ENCODE measurements at places on chromosomes 7 and 10.
A peak's percentile ranks its signal among the peaks of the same experiment; 100 is the strongest.

DNA sequence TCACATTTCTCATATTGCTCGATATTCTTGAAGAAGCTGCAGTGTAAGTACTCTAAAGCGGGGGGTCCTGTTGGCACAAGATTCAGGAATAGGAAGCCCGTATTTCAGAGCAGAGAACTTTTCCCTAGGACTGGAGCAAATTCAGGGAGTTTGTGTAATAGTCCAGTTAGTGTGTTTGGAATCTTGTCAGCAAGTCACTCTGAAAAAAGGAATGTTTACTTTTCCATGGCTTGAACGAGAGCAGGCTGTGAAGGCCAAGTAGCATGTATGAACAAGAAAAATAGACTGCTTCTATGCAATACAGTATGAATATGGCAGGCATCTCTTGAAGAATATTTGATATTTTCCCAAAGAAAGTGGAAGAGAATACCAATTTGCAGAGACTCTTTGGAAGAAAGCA lies 39.8 kb downstream of the CDC123 start:
- DNase-seq: no peak

- no peak for DNase-seq
These were observed 25.2 kb downstream of the NUP42 start for GRCh38 chr7:23207021-23207420.

DNA sequence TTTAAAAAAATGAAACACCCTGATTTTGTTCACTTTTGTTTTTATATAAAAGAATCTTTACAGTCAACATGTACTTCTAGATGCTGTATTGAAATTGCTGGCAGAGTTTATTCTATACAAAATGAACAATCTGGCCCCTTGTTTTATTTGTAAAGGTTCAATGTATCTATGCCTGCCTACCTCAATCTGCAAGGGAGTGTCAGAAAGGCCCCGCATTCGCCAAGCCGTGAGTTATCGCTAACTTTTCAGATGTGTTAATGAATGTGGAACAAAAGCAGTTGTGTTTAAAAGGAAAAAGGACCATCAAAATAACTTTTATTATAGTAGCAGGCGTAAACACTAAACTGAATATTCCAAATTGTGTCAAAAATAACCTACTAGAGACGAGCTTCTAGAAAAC lies 14.6 kb downstream of the LUC7L2 start:
- DNase-seq: no peak

DNA sequence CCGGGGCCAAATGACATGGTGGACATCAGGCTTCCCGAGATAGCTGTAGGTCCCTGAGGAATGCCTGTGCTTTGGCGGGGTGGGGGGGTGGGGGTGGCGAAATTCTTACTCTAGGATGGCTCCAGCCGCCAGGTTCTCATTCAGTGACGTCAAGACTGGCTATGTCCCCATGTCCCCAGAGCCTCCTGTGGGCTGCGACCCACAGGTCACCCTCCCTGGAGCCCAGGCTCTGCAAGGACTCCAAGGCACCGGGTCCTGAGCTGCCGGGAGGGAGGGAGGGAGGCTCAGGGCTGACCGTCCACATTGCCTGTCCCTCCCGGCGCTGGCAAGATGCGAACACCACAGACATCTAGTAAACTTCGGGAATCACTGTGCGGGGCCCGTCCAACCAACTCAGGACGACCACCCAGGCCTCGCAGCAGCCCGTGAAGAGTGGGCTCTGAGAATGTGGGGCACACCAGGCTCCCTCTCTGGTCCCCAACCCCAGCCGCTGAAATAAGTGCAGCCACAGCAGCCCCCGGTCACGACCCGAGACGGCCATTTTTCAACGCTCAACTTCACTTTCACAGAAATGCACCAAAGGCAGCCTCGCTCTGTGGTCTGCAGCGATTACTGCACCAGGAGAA lies 12.6 kb downstream of the GPR146 start:
- DNase-seq: no peak

DNA sequence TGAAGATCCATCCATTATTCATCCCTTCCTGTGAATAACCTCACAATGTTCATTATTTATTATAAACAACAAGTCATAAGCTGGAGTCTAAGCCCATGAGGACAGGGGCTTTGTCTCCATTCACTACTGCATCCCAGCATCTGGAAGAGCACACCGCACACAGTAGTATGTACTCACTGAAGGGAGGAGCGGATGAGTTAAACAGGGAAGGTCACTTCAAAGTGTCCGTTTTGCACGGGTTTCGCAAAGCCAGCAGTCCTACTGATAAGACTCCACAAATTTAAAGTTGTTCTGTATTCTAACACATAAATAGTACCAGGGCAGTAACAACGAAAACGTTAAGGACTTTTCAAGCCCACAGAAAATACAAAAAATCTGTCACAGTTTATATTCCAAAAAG lies 167.9 kb downstream of the PARD3 start:
- DNase-seq: no peak

GRCh38 chr10:36177071-36177470 lies 535.0 kb upstream of the FZD8 start:
- no peak for DNase-seq

- no peak for DNase-seq
These were observed 72.0 kb upstream of the TES start for GRCh38 chr7:116138202-116138801.

- no peak for DNase-seq
These were observed 123.8 kb upstream of the RET start for GRCh38 chr10:42952931-42953683.

- DNase-seq: no peak
These were observed 56.9 kb upstream of the AOAH start for GRCh38 chr7:36781011-36781738.

GRCh38 chr10:28680358-28680752 lies 3.0 kb downstream of the BAMBI start:
- no peak for DNase-seq

GRCh38 chr7:95405800-95406199 lies 9.6 kb upstream of the PON3 start:
- DNase-seq: no peak

- no peak for DNase-seq
These were observed 87.4 kb downstream of the CHST15 start for GRCh38 chr10:124005991-124006392.

DNA sequence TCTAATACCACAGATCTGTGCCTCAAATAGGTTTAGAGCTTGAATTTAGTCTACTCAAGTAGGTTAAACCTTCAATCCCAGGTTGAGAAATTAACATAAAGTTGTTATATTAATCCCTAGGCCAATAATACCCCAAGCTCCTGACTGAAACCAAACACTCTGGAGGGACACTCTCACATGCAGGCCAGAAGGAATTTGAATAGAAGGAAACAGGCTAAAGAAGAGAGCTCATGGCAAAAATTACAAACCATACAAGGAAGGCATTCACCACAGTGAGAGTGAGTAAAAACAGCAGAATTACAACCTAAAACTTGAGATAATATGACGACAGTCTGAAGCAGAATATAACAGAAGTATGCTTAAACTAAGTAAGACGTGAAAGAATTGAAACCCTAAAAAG lies 76.1 kb upstream of the PDK4 start:
- no peak for DNase-seq

- DNase-seq: no peak
These were observed 78.7 kb upstream of the CXCL12 start for GRCh38 chr10:44463511-44464121.

- no peak for DNase-seq
These were observed 2.4 kb upstream of the ARID5B start for GRCh38 chr10:61899069-61899531.

GRCh38 chr10:101236376-101237080 lies 7.3 kb upstream of the LBX1 start:
- DNase-seq: no peak

DNA sequence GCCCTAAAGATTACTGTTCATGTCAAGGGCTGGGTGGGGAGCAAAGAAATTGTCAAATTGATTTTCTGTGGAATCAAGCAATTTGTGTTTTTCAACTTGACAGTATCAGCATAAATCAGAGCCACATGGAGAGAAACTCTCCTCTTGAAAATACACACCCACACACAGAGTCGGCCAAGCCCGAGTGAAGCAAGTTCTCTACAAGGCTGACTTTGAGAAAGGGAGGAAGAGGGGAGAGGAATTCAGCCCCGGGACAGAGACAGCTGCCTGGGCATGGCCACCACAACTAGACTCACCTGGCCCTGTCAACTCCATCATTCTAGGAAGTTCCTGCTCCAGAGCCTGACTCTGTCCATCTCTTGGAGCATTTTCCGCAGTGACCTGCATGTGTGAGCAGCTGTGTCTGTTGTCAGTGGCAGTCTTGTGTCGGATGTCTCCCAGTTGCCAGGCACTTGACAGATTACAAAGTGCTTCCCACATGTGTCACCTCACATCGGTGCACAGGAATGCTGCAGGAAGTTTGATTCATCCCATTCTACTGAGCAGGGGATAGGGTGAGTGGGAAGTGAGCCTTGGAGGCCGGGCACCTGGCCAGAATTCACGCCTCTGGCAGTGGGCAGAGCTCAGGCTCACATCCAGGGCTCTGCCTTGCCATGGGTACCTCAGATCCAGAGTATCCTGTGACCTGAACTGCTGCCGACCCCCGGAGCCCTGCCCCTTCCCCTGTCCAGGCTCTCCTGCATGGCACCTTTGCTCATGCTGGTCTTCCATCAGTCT lies 37.9 kb downstream of the ADAM12 start:
- DNase-seq: no peak

- DNase-seq: no peak
These were observed 57.9 kb upstream of the SYPL1 start for GRCh38 chr7:106169821-106170610.

DNA sequence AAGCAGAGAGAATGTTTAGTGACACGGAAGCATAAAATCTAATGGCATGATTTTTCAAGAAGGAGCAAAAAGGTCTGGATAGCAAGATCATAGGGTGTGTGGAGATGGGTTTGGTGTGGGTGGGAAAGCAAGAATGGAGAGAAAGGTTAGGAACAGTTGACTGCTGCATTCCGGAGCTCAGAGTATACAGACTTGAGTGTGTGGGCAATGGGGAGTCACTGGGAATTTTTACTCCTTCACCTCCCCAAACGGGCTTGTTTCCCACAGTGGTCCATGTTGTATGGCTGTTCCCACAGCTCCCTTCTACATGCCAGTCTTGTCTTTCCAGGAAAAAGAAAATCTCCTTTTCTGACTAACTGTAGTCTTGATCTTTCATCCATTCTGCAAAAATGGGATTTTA lies 122.1 kb downstream of the CDK6 start:
- no peak for DNase-seq

DNA sequence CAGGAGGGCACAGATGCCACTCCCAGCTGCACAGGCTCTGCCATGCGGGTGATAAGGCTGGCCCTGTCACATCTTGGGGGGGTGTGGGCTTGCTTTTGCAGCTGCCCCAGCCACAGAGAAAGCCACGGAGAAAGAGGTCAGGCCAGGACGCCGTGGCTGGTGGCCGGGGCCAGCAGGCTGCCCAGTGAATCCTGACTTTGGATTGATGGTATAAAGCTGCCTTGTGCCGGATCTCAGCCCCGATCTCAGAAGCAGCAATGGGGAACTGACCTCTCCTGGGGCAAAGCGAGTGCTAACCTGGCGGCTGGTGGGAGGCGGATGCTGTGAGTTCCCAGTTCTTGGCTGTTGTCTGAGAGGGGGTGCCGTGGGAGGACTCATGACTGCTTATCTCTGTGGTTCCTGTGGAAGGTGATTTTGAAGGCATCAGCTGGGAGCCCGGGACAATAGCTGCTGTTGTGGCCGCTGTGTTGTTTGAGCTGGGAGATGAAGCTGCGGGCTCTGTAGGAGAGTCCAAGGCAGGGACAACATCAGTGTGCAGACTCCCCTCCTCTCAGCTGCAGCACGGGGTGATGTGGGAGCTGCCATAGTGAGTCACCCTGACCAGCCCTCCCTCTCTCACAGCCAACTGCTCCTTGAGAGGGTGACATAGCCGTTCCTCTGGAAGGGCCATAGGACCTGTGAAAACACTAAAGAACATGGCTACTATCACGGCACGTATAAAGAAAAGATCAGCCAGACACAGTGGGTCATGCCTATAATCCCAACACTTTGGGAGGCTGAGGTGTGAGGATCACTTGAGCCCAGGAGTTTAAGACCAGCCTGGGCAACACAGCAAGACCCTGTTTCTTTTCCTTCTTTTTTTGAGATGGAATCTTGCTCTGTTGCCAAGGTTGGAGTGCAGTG lies 17.0 kb downstream of the IL15RA start:
- DNase-seq: no peak

DNA sequence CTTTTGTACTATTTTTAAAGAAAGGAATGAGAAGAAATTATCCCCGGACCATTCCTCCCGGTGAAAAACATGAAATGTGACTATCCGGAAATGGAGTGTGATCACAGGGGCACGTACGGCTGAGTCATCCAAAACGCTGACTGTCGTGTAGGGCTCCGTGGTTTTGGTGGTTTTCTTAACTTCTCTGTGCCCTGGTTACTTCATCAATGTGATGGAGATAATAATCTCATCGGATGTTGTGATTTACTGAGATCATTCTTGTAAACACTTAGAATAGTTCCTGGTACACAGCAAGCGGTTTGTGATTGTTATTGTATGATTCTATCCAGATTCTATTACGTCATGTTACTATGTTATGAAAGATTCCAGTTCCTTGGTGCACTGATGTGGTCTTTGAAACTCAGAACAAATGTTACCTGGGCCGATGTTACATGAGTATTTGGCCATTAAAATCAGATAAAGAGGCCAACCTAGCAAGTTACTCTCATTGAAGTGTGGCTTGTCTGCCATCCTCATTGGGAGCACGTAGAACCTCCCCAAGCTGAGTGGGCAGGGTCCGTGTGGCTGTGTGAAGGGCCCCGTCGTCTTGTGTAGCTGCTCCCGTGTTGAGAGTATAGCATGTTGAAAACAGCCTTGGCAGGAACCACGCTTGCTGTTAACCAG lies 99.5 kb downstream of the CAMK1D start:
- peak; percentile 66 for DNase-seq

DNA sequence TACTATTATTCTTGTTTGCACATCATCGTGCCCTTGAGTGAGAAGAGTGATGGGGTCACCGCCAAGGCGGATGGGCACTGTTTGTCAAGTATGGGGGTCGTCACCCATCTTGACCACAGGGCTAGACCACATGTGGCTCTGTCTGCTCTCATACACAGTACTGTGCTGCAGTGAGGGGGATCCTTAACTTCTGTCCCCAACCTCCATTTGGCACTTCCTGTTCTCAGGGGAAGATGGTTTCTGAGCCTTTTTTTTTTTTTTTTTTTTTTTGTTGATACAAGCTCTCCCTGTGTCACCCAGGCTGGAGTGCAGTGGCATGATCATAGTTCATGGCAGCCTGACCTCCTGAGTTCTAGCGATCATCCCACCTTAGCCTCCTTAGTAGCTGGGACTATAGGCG lies 13.6 kb downstream of the WBP1L start:
- no peak for DNase-seq

GRCh38 chr10:1736144-1736971 lies 967 bp downstream of the ADARB2 start:
- no peak for DNase-seq

GRCh38 chr10:49347827-49348226 lies 48.1 kb downstream of the DRGX start:
- DNase-seq: no peak

GRCh38 chr10:58756130-58756719 lies 243.6 kb downstream of the BICC1 start:
- no peak for DNase-seq

GRCh38 chr7:150408393-150409299 lies 29.5 kb downstream of the ZNF775 start:
- no peak for DNase-seq

Measured in stimulated activated CD4-positive, alpha-beta T cell treated with anti-CD3 and anti-CD28 coated beads, Interleukin-2, amount 100 ng/mL, for 4 hours (primary cell).